ENCODE measurements at places on chromosomes 6 and 20. TPM values are rescaled to one million over a fixed set of nuclear protein-coding genes. Genes with fewer than 3 reads are reported as not detected.
A peak's percentile ranks its signal among the peaks of the same experiment; 100 is the strongest.

VSX1 gene
- total RNA-seq, result 0.14 TPM

GRCh38 chr6:42393339-42393738 is 58.4 kb downstream of the TRERF1 start:
- DNase-seq, result no peak

- DNase-seq, result peak; percentile 11
These were observed 7.8 kb downstream of the EEF1A2 start for GRCh38 chr20:63491078-63491477.

DNA sequence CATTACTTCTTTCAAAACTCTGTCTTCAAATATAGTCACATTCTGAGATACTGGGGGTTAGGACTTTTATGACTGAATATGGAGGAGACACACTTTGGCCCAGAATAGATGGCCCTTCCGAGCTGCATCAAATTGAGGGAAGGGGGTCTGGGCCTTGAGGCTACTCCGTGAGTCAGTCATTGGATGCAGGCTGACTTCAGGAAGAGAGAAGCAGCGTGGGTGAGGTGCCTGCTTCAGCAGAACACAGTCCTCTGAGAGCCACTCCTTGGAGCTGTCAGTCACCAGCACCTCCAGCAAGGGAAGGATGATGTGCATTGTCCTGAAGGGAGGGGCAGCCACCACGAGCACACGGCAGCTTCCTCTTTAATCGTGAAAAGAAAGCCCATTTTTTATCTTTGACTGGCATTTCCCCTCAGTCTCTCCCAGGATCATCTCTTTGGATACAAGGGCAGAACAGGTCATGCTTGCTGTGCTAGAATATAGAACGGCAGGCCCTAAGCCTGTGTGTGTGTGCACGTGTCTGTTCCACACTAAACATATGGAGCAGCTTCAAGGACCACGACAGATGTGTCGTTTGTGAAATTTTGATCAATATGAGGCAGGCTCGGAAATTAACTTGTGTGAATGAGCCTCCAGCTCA is 721.6 kb downstream of the KIF16B start:
- DNase-seq, result no peak

DNA sequence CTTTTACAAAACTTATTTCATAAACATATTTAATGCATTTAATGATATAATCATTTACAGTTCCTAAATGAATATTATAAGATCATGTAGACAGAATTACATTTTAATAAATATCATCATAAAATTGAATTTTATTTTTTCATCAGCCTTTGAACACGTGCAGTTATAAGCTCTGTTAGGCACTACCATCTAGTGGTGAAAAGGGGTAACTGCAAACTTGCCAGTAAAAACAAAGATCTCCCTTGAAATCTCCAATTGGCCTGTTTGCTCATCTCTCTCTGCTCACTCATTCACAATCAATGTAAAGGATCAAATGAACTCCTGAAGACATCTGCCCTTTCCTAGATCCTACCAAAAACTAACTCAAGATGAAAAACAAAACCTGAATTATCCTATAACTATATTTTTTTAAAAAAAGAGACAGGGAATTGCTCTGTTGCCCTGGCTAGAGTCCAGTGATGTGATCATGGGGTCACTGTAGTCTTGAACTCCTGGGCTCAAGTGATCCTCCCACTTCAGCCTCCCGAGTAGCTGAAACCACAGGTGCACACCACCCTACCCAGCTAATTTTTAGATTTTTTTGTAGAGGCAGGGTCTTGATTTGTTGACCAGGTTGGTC is 31.7 kb downstream of the SAMHD1 start:
- no peak for DNase-seq

- DNase-seq, result no peak
These were observed 10.9 kb upstream of the SLC17A5 start for GRCh38 chr6:73664701-73665100.

RIPPLY2 gene
- not detected for total RNA-seq

GRM1 gene
- 2.9 TPM for total RNA-seq

DNA sequence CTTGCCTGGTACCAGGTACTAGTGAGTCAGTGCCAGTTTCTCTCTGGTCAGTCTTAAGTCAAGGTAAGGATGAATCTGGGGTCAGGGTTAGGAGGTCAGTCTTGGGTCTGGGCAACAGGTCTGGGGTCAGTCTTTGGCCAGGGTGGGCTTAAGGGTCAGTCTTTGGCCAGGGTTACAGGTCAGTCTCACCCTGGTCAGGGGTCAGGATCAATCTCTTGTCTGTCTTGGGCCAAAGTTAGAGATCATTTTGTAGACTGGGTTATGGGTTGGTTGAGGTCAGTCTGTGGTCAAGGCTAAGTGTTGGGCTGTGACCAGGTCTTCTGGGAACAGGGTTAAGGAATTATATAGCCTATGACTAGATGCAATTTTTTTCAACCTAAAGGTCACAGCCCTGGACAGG is 12.8 kb upstream of the CAPN11 start:
- no peak for DNase-seq

DNA sequence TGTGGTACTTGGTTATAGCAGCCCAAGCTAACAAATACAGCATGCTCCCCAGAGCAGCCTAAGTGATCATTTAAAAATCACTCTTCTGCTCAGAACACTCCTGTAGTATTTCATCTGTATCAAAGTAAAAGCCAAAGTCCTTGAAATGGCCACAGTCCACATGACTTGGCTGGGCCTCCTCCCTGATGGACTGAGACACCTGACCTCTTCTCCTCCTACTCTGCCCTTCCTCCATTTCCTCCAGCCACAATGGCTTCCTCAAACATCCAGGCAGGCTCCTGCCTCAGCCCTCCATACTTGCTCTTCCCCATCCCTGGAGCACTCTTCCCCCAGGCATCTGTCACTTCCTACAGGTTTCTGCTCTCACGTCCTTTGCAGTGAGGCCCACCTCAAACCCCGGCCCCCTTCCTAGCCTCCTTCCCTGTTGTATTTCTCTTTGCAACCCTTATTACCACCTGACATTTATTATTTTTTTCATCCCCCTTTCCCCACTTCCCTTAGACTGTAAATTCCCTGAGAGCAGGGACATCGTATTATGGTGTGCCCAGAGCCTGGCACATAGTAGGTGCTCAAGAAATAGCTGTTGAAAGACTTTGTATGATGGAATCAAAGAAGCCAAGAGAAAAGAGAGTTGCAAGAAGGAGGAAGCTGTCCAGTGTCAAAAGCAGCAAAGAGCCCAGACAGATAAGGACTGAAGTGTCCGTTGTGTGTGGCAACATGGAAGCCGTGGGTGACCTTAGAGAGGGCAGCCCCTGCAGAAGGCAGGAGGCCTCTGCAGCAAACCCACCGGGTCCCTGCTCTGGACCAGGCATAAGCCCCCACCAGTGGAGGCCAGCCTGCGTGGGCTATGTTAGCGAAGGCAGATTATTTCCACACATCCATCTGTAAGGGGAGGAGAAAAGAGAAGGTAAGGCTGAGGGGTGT is 87.5 kb downstream of the TRERF1 start:
- DNase-seq, result no peak

DNA sequence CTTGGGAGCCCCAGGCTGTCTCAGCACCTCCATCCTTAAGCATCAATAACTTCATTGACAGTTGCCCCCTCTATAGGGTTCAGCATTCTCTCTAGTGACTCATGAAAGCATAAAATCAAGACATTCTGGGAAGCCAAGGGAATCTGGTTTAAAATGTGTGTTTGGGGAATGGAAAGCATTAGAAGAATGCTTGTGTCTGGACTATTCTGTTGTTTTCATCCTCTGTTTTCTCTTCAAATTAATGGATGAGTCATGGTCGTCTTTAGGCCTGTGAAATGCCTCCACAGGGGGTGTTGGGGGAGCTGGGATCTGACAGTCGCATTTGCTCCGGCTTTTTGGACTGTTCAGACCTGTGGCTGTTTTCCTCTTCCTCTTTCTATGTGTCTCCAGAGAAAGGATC is 279.7 kb downstream of the CDC5L start:
- DNase-seq, result no peak

ARMC2 gene
- total RNA-seq, result 9.5 TPM

GRCh38 chr6:107670792-107671199 is 153.3 kb downstream of the SCML4 start:
- peak; percentile 79 for DNase-seq

GRCh38 chr6:166361077-166361429 is 18.7 kb upstream of the SFT2D1 start:
- DNase-seq, result no peak

PRICKLE4 gene
- 3.3 TPM for total RNA-seq

DNA sequence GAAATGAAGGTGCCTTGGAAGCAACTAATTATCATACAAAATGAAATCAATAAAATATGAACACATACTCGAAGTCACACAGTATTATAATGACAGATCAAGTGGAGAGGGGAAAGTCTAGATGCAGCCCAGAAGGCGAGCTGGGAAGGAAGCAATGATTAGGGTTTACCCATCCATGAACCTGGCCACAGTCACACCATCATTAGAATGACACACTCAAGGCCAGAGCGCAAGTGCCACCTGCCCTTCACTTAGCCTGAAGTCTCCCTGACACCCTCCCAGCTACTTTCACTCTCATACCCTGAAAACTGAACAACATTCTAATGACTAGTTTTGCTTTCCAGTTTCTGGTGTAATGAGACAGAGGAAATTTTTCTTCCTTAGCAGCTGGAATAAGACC is 302.8 kb upstream of the JARID2 start:
- DNase-seq, result no peak
